ENCODE measurements at places on chromosomes 5 and 9.

DNA sequence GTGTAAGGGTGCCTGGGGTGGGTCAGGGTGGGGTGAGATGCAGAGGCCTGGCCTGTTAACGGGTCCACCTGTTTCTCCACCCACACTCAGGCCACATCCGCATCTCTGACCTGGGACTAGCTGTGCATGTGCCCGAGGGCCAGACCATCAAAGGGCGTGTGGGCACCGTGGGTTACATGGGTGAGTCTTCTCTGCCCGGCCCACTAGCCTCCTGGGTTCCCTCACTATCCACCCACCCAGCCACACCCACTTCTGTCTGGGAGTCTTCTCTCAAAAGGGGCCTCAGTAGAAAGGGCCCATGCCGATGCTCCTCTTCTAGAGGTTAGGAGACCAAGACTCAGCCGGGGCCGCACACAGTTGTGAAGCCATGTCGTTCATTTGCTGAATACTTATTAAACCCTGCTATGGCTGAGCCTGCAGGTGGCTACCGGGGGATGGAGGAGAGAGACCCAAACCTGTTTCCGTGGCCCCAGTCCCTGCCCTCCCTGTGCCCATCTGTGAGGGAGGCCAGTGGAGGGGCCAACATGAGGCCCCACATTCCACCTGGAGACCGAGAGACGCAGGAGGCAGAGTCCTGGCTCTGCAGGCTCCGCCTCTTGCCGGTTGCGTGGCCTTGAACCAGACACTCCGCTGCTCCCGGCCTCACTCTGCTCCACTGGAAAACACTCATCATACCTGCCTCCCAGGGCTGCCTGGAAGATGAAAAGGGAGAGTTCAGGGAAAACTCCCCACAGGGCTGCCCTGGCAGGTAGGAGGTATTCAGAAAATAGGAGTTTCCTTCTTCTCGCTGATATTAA lies 8.7 kb downstream of the GRK6 start:
- no peak for DNase-seq

DNA sequence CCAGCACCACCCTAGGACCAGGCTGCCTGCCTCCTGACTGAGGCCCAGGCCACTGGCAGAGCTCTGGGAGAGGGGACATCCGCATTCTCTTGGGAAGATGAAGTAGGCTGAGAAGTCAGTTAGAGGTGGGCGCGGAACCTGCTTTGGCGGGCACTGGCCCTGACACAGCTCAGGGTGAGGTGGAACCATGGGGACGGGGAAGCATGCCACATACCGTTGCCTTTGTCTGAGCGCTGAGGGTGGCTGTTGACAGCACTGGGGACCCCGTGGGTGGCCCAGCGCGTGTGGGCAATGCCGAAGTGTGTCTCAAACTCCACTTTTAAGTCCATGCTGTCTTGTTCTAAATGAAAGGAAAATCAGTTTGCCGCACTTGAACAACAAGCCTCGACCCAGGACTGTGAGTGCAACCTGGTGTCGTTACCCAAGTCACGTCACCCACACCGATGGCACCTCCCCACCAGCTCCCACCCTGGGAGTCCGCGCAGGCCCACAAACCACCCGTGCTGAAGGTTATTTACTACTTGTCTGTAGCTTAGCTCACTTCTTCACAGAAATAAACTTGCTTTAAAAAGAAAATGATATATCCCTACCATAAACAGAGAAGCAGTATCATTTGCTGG lies 17.4 kb downstream of the GFPT2 start:
- no peak for DNase-seq

GRCh38 chr5:143551820-143552251 lies 148.3 kb upstream of the NR3C1 start:
- DNase-seq, result no peak

GRCh38 chr9:113523421-113524141 lies 60.1 kb downstream of the RGS3 start:
- no peak for DNase-seq
